K562 (cell line): ENCODE measurements at places on chromosomes 5 and 9. TPM values are rescaled to one million over a fixed set of nuclear protein-coding genes. Genes with fewer than 3 reads are reported as not detected.

The GMCL2 gene
- not detected in 2 replicates for total RNA-seq

The ISOC1 gene
- 50.5 and 54.0 TPM in 2 replicates for total RNA-seq

The CENPP gene
- total RNA-seq = 17.9 and 19.7 TPM in 2 replicates

The ELOVL7 gene
- total RNA-seq = 9.4 and 11.6 TPM in 2 replicates

The GARNL3 gene
- total RNA-seq = 1.2 and 2.5 TPM in 2 replicates

The ZNF367 gene
- total RNA-seq = 13.1 and 13.2 TPM in 2 replicates

The GPR150 gene
- total RNA-seq = not detected in 2 replicates

The PDCD1LG2 gene
- not detected in 2 replicates for total RNA-seq

The PCDHA3 gene
- not detected in 2 replicates for total RNA-seq

The CSF2 gene
- 0.29 TPM in 1 of 2 replicates, not detected in the other for total RNA-seq

The CER1 gene
- total RNA-seq = not detected in 2 replicates

The TRIM36 gene
- 0.22 and 0.51 TPM in 2 replicates for total RNA-seq

The BTNL9 gene
- 42.7 and 50.7 TPM in 2 replicates for total RNA-seq

The PCDHA2 gene
- total RNA-seq = not detected in 2 replicates

The IFNB1 gene
- not detected in 2 replicates for total RNA-seq

The FAM114A2 gene
- 18.7 and 22.1 TPM in 2 replicates for total RNA-seq

The HK3 gene
- 0.16 TPM in 1 of 2 replicates, not detected in the other for total RNA-seq
